Activated CD8-positive, alpha-beta memory T cell treated with anti-CD3 and anti-CD28 coated beads, Interleukin-2, amount 10 ng/mL, durations not matched to agents 7 days and 5 days (primary cell): ENCODE measurements at places on chromosomes 11 and 22.

DNA sequence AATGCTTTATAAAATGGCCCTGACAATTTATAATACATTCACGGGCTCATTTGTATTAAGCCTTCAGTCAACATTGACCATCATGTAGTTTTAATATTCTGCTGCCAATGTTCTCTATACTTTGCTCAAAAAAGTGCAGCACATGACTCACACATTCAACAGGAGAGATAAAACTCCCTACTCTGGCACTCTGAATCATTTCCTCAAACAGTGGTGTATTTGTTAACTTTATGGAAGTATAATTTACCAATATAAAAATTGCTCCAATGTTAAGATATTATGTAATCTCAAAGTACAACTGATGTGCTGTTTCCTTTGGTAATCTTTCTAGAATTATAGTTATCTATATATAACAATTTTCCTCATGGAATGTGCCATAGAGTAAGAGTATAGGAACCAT is 39.9 kb downstream of the MAML2 start:
- DNase-seq = no peak
- no peaks in the 10 kb centered on the region for H3K27me3 ChIP-seq
- H3K4me3 ChIP-seq = no peak overlapping the region
- no peak overlapping the region for H3K27ac ChIP-seq
- H3K4me1 ChIP-seq = peaks cover 38% of the 10 kb centered on the region

GRCh38 chr11:93295921-93296575 is 34.5 kb upstream of the DEUP1 start:
- no peaks in the 10 kb centered on the region for H3K4me1 ChIP-seq
- no peak overlapping the region for H3K27ac ChIP-seq
- no peak overlapping the region for H3K4me3 ChIP-seq
- DNase-seq = no peak
- no peaks in the 10 kb centered on the region for H3K27me3 ChIP-seq
- no peaks in the 10 kb centered on the region for H3K36me3 ChIP-seq

- no peak for DNase-seq
- H3K4me1 ChIP-seq = no peaks in the 10 kb centered on the region
- no peaks in the 10 kb centered on the region for H3K36me3 ChIP-seq
- H3K4me3 ChIP-seq = no peak overlapping the region
Observed at GRCh38 chr11:116424615-116425261, 348.0 kb downstream of the BUD13 start.

DNA sequence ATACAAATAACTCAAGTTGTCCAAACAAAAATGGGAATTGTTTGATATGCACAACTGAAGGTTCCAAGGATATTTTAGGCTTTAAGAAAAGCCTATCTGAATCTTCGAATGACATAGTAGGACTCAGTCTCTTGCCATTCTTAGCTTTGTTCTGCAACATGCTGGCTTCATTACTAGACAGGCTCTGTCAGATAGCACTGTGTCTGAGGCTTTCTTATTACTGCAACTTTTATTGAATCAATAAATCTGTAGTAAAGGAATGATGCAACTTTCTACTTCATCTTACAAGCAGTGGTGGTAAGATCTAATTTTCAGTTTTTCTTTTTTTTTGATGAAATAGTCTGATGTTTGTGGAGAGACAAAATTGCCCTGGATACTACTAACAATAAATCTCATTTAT is 319.3 kb upstream of the CCDC179 start:
- H3K27me3 ChIP-seq = no peaks in the 10 kb centered on the region
- H3K36me3 ChIP-seq = no peaks in the 10 kb centered on the region
- no peak overlapping the region for H3K4me3 ChIP-seq
- DNase-seq = no peak

GRCh38 chr22:44451016-44451415 is 47.0 kb downstream of the RTL6 start:
- H3K4me3 ChIP-seq = no peak overlapping the region
- H3K27me3 ChIP-seq = no peaks in the 10 kb centered on the region
- no peak for DNase-seq
- H3K36me3 ChIP-seq = peaks cover 2% of the 10 kb centered on the region
- H3K27ac ChIP-seq = no peak overlapping the region
